ENCODE measurements at places on chromosomes 3 and 15. TPM values are rescaled to one million over a fixed set of nuclear protein-coding genes. Genes with fewer than 3 reads are reported as not detected.

- DNase-seq, result no peak
Measured at GRCh38 chr3:139774560-139775302, 97.0 kb upstream of the NMNAT3 start.

The TMIE gene
- total RNA-seq, result 0.66 TPM

DNA sequence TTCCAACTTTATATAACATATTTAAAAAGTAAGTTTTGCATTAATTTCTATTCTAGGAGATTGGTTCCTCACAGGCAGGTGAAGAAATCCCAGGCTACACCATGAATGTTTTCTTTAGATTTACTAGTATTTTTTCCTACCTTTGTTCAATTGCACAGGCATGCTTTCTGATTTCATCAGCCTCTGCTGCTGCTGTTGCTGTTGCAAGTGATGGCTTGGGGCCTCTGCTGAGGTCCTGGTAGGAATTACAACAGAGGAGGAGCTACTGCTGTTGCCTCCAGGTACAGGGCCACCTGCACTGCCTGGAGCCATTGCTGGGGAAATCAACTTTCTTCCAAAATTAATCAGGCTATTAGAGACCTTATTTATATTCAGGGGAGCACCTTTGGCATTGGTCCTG lies 353.3 kb downstream of the PLCL2 start:
- DNase-seq, result no peak

DNA sequence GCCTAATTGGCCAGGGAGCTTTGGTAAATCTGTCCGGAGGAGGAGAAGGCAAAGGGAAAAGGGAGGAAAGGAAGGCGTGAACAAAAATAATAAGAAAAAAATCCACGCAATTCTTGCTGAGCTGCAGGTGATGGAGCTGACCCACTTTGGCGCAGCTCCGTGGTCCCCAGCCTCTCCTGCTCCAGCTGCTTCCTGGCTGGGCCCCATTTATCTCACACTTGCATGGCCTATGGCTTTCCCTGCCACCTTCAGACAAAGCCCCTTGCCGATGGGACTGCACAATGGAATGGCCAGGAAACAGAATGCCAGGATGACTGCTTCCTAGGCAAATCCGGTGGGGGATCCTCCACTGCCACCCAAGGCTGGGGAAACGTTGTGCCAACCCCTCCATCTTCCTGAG lies 6.9 kb downstream of the INSYN1 start:
- DNase-seq, result no peak

The ADAMTS17 gene
- total RNA-seq, result 6.9 TPM

DNA sequence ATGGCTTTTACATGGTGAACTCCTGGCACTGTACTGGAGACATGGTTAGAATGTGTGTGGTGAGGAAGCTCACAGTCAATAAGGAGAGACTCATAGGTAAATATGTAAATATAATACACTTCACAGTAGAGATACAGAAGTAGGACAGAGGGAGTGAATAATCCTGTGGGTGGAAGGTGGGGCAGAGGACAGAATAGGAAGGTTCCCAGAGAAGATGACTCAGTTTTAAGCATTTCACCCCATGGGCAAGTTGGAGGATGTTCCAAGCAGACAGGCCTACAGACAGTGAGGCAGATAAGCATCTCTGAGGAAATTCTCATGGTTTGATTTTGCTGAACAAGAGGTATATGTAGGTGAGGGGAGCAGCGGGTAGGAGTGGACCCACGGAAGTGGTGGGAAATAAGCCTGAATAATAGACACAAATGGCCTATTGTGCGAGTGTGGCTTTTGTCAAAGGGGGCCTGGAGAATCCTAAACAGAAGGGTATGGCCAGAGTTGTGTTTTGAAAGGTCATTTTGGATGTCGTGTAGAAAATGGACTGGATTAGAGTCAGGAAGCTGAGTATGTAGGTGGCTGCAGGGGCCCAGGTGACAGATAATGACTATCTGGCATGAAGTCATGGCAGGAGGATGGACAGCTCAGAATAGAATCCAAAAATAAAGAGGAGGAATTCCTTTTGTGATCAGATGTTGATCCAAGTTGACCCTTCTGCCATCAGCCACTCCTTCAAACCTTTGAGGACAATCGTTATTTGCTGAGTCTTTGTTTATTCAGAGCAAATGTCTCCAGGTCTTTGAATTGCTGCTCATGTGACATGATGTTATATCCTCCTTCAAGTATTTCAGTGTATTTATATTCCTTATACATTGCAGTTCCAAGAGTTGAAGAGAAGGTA lies 97.3 kb upstream of the THRB start:
- DNase-seq, result peak; percentile 97

- no peak for DNase-seq
Measured at GRCh38 chr15:64847876-64848716, 6.4 kb downstream of the PLEKHO2 start.

DNA sequence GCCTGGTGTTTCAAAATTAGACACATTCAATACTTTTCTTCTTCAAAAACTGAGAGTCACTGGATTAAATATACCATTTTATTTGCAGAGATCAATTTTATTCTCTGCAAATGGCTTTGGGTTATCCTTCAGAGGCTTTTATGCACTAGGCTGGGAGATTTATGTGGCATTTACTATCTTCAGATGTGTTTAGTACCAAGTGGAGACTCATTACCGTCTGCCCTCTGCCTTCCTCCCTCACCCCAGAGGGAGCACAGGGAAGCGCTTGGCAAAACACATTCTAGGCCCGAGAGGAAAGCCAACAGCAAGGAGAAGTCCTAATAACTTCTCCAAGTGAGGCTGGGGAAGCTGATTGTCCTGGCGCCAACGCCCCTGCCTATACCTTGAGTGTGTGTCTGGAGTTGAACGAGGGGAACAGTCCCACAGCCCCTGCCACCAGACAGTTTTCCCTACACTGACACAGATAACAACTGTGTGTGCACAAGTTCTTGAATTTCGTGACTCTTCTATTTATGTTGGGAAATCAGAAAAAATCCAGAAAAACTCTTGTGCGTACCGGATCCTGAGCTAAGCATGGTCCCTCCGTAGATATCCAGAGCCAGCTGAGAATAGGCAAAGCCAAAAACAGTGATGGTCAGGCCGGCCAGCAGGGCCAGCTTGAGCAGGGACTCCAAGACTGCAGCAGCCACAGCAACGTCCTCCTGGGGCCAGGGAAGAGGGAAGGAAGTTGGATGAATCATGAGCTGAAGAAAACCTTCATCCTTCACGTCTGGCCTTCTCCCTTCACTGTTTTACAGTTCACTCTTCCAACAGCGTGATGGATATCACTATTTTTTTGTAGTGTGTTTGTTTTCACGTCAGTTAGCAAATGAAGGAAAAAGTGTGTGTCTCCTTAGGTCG lies 26.6 kb downstream of the RFT1 start:
- no peak for DNase-seq

The EFCC1 gene
- total RNA-seq, result not detected

- DNase-seq, result no peak
Measured at GRCh38 chr3:126341755-126342150, 15.5 kb downstream of the KLF15 start.

DNA sequence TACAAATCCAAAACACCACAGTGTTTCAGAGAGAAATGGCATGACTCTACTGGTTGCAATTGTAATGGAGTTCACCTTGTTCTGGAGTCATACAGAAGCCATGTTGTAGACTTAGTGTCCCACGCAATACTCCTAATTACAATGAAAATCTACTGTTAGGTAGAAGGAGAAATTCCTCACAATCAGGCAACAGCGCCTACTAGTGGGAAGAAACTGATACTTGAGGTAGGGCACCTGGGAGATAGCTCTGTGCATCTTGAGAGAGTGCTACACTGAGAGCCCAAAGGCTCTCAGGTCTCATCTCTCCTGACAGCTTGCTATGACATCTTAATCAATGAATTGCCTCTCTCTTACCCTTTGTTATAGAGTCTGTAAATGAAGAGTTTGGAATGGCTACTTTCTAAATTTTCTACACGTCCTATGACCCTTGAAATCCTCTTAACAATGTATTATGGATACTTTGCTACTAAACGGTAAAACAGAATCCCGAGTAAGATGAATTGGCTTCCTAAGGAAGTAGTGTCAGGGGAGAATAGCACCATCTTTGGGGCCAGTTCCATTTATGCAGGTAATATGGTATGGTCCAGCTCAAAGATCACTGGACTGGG lies 422.7 kb upstream of the TPRG1 start:
- DNase-seq, result peak; percentile 74

- no peak for DNase-seq
Measured at GRCh38 chr3:119571688-119572087, 7.6 kb upstream of the ADPRH start.

DNA sequence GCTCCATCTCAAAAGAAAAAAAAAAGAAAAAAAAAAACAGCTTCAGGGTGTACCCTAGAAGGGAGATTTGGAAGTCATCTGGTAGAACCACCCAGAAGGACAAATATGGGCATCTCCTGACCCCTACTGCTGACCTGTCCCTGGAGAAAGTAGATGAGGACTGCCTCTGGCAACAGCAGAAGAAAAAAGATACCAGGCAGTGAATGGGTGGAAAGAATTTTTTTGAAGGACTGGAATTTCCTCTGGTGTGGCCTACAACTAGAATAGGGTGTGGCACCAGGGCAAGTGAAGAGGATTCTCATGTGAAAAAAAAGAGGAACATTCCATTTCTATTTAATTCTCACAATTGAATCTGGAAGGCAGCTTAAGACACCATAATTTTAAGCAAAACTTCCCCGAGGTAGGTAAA lies 3.1 kb downstream of the ANXA2 start:
- DNase-seq, result no peak

DNA sequence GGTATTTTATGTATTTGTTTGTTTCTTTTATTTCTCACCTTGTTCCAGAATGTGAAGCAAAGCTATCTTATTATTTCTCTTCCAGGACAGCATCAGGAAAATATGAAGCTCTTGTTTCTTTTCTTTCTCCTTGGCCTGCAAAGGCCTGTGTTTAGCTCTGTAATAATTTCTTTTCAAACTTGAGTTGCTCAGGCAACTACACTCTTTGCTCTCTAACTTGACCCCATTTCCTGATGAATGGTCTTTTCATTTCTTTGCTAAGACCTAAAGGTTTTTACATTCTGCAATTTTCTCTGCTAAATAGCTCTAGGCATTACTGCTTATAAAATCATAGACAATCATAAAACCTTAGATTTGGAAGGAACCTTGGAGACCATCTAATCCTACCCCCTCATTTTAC lies 26.2 kb upstream of the ZNF770 start:
- DNase-seq, result no peak

The GCNT3 gene
- total RNA-seq, result 0.18 TPM

The GOLGA8R gene
- 0.07 TPM for total RNA-seq

The CELSR3 gene
- total RNA-seq, result 1.1 TPM

GRCh38 chr3:4850928-4851265 lies 128.3 kb upstream of the BHLHE40 start:
- DNase-seq, result no peak

GRCh38 chr3:187458383-187458782 lies 90.2 kb downstream of the RTP4 start:
- DNase-seq, result no peak

GRCh38 chr15:58447271-58448010 lies 15.7 kb downstream of the LIPC start:
- peak; percentile 21 for DNase-seq

GRCh38 chr3:195762611-195763010 lies 41.8 kb downstream of the MUC20 start:
- no peak for DNase-seq

- DNase-seq, result no peak
Measured at GRCh38 chr3:63588895-63589294, 63.6 kb upstream of the SNTN start.

GRCh38 chr3:117439812-117440211 lies 730.2 kb downstream of the TUSC7 start:
- peak; percentile 6 for DNase-seq

DNA sequence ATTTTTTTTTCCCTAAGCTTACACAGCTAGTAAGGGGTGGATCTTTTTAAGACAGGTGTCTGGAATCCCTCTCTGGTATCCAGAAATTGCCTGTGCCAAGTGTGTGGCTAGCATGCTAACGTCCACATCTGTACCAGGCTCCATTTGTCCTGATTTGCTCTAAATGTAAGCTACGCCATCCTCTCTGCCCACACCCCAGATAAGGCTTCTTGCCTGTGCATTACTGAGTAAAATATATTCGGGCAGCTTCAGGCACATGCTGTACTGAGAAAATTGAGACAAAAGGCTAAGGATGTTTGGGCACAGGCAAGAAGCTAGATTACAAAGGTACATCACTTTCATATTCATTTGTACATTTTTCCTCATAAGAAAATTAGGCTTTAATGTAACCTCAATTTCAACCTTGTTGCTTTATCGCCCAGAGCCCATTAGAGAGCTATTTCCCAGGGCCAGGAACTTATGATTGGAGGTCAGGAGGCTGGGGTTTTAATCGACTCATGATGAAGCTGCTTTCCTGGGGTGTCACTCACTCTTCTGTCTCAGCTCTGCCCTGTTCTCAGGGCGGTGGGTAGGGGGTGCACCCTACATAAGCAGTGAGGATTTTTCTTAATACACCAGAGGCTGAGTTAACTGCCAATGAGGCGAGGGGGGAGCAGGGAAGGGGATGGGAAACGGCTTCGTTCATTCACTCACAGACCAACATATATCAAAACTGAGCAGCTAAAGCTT lies 106.3 kb downstream of the RORA start:
- no peak for DNase-seq

GRCh38 chr15:32106401-32107381 lies 76.4 kb downstream of the CHRNA7 start:
- DNase-seq, result no peak

The MESP2 gene
- total RNA-seq, result 1.3 TPM

DNA sequence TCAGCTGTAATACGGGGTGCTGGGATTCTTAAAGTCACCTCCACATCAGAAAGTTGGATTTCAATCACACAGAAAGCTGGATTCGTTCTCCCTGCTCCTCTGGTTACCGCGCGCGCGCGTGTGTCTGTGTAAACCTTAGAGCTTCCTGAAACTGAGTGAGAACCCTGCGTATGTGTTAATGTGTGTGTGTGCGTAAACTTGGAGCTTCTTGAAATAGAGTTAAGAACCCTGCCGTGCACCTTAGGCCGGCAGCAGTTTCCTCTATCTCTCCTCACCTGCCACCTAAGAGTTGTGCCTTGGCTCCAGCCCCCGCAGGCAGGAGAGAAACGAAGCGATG lies 531 bp downstream of the LZTFL1 start:
- peak; percentile 40 for DNase-seq

GRCh38 chr3:101458387-101458786 lies 54.6 kb downstream of the SENP7 start:
- no peak for DNase-seq

GRCh38 chr3:72661115-72661457 lies 187.2 kb downstream of the SHQ1 start:
- DNase-seq, result peak; percentile 98

DNA sequence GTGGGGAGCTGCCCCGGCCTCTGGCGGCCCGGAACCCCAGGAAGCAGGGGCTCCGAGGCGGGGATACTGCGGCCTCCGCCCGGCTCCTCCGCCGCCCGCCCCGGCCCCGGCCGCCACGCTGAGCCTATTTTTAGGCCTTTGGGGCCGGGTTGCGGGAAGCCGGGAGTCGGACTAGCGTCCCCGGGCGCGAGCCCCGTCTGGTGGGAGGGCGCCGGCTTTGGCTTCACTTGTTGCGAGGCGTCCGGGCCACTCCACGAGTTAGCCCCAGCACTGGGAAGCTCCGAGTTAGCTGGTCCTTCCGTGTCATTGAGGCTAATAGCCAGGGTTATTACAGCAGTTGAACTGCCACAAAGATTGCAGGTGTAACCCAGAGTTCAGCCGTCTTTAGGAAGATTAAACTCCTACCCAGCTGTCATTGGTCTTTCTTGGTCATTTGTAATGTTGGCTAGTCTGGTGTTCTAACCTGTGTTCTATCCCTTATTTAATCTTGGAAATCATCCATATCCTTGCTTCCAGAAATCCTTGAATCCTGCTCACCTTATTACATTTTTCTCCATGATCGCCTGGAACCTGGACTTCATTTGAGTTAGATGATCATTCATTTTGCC lies 791 bp downstream of the GYG1 start:
- peak; percentile 40 for DNase-seq

Data from PC-3 (cell line).